ENCODE measurements at places on chromosomes 4 and X. TPM values are rescaled to one million over a fixed set of nuclear protein-coding genes. Genes with fewer than 3 reads are reported as not detected.
A peak's percentile ranks its signal among the peaks of the same experiment; 100 is the strongest.

ZAR1 gene
- not detected for total RNA-seq

CXCL13 gene
- total RNA-seq = not detected

GCNA gene
- 1.8 TPM for total RNA-seq

KLKB1 gene
- total RNA-seq = 0.22 TPM

ARR3 gene
- not detected for total RNA-seq

ZNF185 gene
- total RNA-seq = 9.2 TPM

S100P gene
- total RNA-seq = 0.40 TPM

GATA1 gene
- not detected for total RNA-seq

DNA sequence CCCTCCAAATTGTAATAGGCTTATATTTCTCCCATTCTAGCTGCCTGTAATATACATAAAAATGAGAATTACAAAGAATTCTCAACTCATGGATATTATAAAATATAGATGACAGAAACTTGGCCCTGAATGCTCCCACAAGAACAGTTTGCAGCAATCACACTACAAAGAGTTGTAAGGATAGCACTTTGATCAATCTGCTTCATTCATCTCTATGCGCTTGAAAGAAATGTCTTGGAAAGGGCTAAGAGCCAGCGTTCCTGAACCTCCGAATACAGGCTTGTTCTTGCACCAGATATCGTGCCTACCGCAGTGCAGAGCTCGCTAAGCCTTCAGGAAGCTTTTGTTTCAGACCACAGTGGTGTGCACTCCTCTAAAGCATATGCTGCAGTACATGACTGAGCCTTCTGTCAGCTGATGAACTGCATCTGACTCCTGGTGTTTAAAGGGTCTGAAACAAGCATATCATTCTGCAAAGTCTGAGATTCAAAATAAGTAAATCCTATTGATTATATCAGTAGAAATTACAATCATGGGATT is 417.6 kb upstream of the ZFP42 start:
- DNase-seq = no peak

GRCh38 chr4:112234952-112235609 is 3.5 kb downstream of the AP1AR start:
- peak; percentile 82 for DNase-seq

DNA sequence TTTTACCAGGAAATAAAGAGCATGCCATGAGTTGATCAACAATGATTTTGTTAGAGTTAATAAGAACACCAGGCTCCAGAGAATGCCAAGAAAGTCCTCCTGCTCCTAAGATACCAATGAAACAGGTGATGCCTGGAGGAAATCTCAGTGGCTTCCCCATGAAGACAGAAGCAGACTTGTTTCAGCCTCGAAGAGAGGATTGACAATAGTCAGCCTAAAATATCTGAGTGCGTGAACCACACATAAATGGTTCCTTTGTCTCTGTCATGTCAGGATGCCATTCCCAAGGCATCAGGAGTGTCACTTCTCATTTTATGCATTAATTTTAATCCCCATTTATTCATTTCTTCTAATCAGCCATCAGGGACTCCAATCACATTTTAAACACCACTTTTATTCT is 69.6 kb downstream of the PHOX2B start:
- no peak for DNase-seq

- DNase-seq = peak; percentile 60
These were observed 59.7 kb upstream of the MTM1 start for GRCh38 chrX:150508451-150509367.

- DNase-seq = no peak
These were observed 2.1 kb upstream of the GPC4 start for GRCh38 chrX:133417364-133417763.

DNA sequence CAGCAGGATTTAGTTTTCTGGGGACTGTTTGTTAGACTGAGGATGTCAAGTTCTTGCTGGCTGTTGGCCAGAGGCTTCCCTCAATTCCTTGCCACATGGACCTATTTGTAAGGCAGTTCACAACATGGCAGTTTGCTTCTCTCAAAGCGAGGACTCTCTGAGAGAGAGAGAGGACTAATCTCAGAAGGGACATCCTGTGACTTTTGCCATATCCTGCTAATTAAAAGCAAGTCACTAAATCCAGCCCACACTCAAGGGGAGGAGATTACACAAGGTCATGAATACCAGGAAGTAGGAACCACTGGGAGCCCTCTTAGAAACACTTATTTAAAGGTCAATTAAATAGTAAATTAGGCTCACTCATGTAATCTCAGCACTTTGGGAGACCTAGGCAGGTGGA is 38.2 kb downstream of the PPP1R2C start:
- no peak for DNase-seq

- peak; percentile 11 for DNase-seq
These were observed 76.4 kb upstream of the DCLK2 start for GRCh38 chr4:150001815-150002214.

DNA sequence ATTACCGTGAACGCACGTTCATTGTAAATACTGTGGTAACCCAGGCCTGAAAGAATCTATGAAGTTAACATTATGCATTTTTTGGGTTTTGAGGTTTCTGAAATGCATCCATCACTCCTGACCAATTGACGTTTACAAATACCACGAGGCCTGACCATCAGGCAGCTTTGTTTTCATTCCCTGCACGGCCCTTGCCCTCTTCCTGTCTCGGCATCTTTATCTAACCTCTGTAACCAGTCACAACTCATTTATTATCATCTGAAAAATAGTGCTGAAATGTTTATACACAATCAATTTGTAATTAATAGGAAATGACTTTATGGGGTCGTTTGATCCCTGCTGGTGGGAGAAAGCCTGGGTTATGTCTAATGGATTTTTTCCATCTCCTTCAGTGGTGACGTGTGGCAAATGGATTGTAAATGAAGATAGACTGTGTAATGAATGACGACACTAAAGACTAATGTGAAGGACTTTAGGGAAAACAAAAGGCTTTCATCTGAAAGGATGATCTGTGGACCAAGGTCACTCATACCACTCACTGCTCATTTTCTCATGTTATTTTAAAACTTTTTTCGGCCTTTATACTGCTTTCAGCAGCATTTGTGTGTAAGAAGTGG is 102.7 kb upstream of the SORBS2 start:
- no peak for DNase-seq

DNA sequence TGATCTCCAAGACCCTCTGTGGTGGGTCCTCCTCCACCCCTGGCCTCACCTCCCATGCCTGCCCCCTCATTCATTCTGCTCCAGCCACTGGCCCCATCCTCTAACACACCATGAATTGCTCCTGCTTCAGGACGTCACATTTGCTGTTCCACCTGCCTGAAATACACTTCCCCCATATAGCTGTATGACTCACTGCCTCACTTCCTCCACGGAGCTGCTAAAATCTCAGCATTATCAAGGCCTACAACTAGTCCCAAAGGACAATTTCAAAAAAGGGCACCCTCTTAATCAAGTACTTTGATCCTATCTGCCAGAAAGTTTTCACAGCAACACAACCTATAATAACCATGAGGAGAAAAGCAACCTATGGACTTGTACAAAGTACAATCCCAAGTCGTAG is 43.6 kb upstream of the PHOX2B start:
- no peak for DNase-seq

DNA sequence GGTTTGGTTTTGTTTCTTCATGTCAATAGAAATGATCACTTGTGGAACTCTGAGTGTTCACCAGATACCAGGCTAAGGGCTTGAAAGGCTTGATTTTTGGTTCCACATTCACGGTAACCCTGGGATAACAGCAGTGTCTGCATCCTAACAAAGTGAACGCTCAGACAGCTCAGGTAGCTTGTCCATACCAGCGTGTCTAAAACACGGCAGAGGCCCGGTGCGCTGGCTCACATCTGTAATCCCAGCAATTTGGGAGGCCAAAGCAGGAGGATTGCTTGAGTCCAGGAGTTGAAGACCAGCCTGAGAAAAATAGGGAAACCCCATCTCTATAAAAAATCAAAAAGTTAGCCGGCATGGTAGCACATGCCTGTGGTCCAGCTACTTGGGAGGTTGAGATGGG is 49.0 kb downstream of the HTRA3 start:
- no peak for DNase-seq

- no peak for DNase-seq
These were observed 40.5 kb downstream of the ZCCHC12 start for GRCh38 chrX:118864063-118864635.

Data from lung microvascular endothelial cell (primary cell).